ENCODE measurements at places on chromosomes 16 and 17.

DNA sequence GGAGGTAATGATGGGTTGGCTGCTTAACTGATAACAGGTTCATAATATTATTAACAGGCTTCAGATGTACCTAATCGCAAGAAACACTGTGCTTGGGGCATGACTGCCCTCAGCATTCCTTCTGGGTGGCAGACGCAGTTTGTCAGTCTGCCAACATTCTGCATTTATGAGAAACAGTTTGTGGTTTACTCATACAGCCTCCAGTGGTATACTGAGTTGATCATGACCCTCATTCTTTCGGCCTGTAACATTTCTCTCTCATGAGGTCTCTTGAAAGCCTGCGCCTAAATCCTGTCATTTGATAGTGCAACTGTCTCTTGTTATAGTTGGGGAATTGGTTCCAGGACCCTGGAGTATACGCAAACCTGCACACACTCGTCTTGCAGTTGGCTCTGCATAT lies 4.9 kb upstream of the RUSF1 start:
- DNase-seq: no peak
- no peak overlapping the region for H3K27ac ChIP-seq
- no peaks in the 10 kb centered on the region for H3K4me1 ChIP-seq
- H3K36me3 ChIP-seq: no peaks in the 10 kb centered on the region
- no peaks in the 10 kb centered on the region for H3K27me3 ChIP-seq

- no peak for DNase-seq
- no peaks in the 10 kb centered on the region for H3K4me1 ChIP-seq
- no peaks in the 10 kb centered on the region for H3K27me3 ChIP-seq
- H3K4me3 ChIP-seq: no peak overlapping the region
Measured at GRCh38 chr17:29891131-29891530, 38.9 kb downstream of the SSH2 start.

GRCh38 chr16:85724126-85724879 lies 26.6 kb downstream of the C16orf74 start:
- no peak for DNase-seq
- H3K36me3 ChIP-seq: no peaks in the 10 kb centered on the region
- no peaks in the 10 kb centered on the region for H3K27me3 ChIP-seq

GRCh38 chr17:83085103-83085502 lies 5.7 kb downstream of the METRNL start:
- no peak overlapping the region for H3K4me3 ChIP-seq
- no peak for DNase-seq
- H3K4me1 ChIP-seq: no peaks in the 10 kb centered on the region
- no peaks in the 10 kb centered on the region for H3K36me3 ChIP-seq
- H3K27me3 ChIP-seq: peaks cover 29% of the 10 kb centered on the region

DNA sequence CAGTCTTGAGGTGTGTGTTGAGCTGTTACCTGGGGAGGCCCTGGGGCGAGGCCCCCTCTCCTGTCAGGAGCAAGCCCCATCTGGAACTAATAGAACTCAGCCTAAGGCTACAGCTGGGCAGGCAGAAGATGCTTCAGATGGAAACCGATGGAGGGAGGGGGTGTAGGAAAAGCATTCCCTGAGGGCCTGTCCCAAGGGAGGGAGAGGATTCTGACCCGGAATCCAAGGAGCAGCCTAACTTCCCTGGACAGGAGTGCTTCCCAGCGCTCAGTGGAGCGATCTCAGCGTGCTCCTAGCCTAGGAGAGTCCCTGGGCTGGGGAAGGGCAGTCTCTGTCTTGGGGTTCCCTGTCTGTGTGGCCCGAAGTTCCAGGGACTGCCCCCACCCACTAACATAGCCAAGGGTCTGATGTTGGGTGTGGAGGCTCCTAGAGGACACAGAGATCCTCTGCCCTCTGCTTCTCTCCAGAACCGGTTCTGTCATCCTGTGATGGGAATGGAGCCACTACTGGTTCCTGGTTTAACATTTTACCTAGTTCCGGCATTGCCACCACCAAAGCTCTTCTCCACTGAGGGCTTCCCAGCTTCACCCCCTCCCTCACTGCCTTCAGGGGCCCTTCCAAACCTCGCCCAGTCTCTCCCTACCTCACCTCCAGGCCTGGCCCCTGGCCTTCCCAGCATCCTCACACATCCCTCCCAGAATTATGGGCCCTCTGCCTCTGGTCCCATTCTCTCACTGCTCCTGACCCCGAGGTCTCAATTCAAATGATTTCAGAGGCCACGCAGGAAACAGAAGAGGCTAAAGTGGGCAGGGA lies 58.7 kb downstream of the RTN4RL1 start:
- H3K4me3 ChIP-seq: no peak overlapping the region
- H3K4me1 ChIP-seq: peaks cover 7% of the 10 kb centered on the region
- peak overlapping the region; percentile 32 for H3K27ac ChIP-seq
- no peaks in the 10 kb centered on the region for H3K27me3 ChIP-seq
- peaks cover 5% of the 10 kb centered on the region for H3K36me3 ChIP-seq

DNA sequence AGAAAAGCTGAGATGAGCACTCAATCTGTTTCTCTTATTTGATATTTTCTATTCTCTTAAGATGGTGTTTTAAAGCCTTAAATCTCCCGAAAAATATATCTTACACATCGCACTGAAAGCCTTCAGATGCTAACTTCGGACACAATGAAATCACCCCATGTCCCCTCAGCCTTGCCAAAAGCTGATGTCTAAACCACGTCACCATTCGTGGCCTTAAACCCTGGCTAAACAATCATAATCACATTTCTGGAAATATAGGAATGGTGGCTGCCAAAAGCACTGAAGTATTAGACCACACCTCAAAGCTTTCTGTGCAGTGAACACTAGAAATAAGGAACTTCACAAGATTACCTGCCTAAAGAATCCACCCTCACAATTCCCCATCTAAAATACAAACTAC lies 402.7 kb downstream of the SOX9 start:
- H3K4me1 ChIP-seq: peaks cover 6% of the 10 kb centered on the region
- no peaks in the 10 kb centered on the region for H3K27me3 ChIP-seq
- H3K36me3 ChIP-seq: no peaks in the 10 kb centered on the region
- DNase-seq: no peak
- no peak overlapping the region for H3K27ac ChIP-seq

GRCh38 chr16:68328860-68329390 lies 18.1 kb downstream of the PRMT7 start:
- no peaks in the 10 kb centered on the region for H3K27me3 ChIP-seq
- H3K36me3 ChIP-seq: peaks cover 52% of the 10 kb centered on the region
- no peak for DNase-seq
- peak overlapping the region; percentile 6 for H3K27ac ChIP-seq

GRCh38 chr17:78414178-78415162 lies 36.0 kb downstream of the PGS1 start:
- no peak overlapping the region for H3K4me3 ChIP-seq
- no peak overlapping the region for H3K27ac ChIP-seq
- no peaks in the 10 kb centered on the region for H3K27me3 ChIP-seq
- no peaks in the 10 kb centered on the region for H3K4me1 ChIP-seq
- no peak for DNase-seq

GRCh38 chr16:89458551-89458950 lies 31.8 kb downstream of the ANKRD11 start:
- H3K27me3 ChIP-seq: no peaks in the 10 kb centered on the region
- peak overlapping the region; percentile 58 for H3K27ac ChIP-seq
- no peaks in the 10 kb centered on the region for H3K4me1 ChIP-seq
- DNase-seq: no peak
- H3K36me3 ChIP-seq: peaks cover 25% of the 10 kb centered on the region

GRCh38 chr17:9931144-9931741 lies 26.2 kb upstream of the RCVRN start:
- no peak for DNase-seq
- no peak overlapping the region for H3K27ac ChIP-seq
- H3K4me1 ChIP-seq: no peaks in the 10 kb centered on the region

Measured in endodermal cell (in vitro differentiated cells).